ENCODE measurements at places on chromosomes 3 and 15.

- DNase-seq: no peak
These were observed 45.1 kb downstream of the SEMA5B start for GRCh38 chr3:122982216-122983185.

GRCh38 chr3:183904833-183905780 lies 20.4 kb upstream of the PARL start:
- no peak for DNase-seq

DNA sequence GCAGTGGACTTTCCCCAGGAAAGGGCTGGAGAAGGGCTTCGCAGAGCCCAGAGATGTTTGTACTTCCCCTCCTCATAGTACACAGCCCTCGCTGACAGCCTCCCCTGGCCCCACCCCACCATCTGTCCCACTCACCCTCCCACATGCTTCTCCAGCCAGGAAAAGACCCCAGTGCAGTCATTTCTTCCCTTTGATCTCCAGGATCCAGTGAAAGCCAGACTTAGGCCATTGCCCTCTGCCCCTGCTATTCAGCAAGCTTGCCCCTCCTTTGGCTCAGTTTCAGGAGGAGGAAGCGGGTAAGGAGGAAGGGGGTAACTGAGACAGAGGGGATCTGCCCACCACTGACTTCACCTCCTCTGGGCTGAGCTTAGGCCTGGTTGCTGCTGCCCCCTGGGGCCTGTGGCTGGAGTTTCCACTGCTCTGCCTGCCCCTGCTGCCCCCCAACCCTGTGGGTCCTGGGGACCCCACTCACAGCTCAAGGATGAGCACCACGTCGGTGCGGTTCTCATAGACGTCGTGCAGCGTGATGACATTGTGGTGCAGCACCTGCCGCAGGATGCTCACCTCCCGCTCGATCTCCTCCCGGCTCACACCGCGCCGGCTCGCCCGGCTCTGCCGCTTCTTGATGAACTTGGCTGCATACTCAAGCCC lies 63.1 kb downstream of the DAPK2 start:
- no peak for DNase-seq

DNA sequence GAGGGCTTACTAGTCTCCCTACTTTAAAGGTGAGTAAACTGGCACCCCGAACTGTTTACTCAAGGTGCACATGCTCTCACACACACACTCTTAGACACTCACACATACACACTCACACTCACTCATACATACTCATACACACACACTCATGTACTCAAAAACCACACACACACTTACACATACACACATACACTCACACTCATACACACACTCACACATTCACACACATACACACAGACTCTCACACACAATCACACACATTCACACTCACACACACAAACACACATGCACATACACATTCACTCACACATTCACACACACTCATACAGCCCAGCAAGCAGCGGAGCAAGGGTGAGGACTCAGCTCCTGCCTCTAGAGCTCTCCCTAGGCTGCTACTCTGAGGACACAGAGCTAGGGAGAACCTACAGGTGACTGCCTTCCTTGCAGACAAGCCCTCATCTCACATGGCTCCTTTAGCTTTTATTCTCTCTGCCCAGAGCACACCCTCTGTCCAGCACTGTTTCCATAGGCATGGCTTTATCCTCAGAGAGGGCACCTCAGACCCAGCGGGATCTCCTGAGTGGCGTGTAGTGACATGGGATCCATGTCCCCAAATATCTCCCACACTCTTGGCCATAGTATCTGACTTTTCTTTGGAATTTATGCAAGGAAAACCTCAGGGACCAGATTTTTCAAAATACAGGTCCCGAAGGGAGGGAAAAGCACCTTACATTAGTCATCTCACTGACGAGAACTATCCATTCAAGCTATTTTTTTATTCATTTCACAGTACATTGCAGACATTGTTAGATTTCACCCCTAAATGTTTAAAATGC lies 26.2 kb upstream of the ATG7 start:
- no peak for DNase-seq

DNA sequence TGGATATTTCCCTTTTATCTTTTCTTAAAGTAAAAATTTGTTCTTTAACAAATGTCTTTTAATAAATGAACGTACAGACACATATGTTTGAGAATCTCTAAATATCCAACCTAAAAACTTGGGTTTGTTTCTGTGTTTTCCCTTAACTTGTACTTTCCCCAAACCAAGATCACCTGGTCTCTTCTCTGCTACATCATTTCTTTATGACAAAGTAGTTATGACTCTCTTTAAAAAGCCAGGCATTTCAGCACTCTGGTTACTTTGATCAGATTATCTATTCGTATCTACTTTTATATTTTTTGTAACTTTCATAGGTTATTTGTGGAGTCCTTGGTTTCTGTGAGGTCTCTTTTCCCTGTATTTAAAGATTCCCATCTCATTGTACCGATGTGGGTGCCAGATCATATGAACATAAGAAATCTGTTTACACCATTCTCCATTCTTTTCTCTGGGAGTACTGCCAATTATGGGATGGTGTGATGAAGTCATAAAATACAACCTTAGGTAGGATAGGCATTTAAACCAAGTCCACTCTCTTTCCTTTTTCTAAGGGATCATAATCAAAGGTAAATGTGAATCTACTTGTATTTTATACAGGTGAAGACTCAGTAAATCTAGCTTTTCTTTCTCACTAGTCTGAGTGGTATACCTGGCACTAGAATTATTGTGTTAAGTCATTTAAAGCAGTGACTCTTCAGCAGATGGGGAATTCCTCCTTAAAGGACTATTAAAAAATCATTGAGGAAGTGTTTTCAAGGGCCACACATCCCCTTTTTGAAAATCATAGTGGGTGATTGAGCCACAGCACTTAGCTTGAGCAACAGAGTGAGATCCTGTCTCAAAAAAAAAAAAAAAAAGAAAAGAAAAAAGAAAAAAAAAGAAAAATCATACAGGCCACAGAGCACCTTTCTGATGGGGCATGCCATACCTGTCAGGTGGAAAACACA lies 12.4 kb upstream of the NFKBIZ start:
- DNase-seq: no peak

DNA sequence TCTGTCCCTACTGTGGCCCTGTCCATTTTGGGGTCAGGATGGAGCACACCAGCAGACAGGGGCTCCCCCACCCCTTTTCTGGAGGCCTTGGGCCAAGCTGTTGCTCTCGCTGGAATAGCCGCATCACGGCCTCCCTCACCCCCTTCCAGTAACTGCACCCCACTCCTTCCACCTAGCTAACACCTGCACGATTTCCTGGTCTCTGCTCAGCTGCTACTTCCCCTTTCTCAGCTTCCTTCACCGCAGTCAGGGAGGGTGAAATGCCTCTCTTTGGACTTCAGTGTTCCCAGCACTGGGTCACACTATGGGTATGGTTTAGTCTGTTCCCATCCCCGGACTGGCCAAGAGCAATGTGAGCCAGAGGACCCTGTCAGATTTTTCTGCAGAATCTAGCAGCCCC lies 400.2 kb downstream of the MCTP2 start:
- no peak for DNase-seq

GRCh38 chr15:55683376-55683775 lies 59.6 kb downstream of the PRTG start:
- DNase-seq: no peak

All from right hindlimb (tissue), 1 donor.